Activated CD4-positive, alpha-beta T cell treated with anti-CD3 and anti-CD28 coated beads for 24 hours (primary cell): ENCODE measurements at places on chromosomes 5 and 9.

GRCh38 chr9:87675906-87676515 lies 49.9 kb upstream of the CTSL start:
- DNase-seq: no peak

DNA sequence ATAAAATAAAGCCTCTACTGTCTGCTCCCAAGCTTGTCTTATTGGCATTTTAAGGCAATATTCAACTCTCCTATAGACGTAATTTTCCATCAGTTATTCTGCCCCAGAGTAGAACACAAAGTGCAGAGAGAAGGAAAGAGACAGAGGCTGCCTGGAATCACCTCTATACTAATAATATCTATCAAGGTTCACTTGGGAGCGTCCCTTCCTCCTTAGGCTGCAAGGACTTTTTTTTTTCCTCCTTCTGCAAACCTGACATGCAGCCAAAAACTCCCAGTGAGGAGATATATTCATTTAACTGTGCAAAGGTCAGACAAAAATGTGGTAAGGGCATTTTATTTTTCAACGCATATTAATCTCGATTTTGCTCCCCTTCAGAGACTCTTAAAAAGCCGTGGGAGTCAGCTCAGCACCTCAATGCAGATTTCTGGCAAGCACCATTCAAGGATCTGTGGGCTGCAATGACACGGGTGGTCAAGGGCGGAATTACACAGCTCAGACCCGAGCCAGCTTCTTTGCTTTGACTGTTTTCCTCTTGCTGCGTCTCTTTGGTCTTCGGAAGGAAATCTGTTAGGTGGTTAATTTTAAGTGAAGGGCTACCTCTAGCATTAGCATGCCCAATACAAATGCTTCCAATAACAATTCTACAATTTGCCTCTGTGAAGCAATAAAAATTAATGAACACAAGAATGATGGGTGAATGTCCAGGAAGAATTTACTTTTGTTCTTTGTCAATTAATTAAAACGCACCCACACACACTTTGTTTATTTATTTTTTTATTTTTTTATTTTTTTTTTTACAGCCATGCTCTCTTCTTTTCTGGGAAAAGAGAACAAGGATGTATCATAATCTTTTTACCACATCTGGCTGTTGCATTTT lies 587.7 kb upstream of the GRAMD2B start:
- DNase-seq: no peak

GRCh38 chr5:34586117-34586885 lies 69.8 kb upstream of the RAI14 start:
- no peak for DNase-seq

DNA sequence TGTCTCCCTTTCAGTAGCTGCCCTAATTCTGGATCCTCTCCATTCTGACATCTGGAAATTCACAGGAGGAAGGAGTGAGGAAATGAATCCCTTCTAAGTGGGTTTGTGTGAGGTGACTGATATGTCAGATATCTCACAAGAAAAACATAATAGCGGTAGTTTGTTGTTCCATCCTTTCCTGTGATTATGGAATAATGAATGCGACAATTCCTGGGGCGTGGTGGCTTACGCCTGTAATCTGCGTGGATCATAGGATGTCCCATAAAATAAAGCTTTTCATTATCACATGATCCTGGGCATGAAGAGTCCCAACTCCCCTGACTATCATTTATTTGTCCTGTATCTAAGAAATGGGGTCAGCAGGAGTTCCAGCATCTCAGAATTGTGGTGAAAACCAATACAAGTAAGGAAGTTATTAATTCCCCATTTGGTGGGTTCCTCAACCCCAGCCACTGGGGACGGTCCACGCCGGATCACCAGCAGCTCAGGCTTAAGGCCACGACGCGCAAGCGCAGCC lies 375 bp upstream of the C5orf24 start:
- no peak for DNase-seq

GRCh38 chr9:107390778-107391177 lies 98.8 kb downstream of the KLF4 start:
- no peak for DNase-seq

GRCh38 chr5:5755888-5756287 lies 333.4 kb downstream of the ICE1 start:
- no peak for DNase-seq

DNA sequence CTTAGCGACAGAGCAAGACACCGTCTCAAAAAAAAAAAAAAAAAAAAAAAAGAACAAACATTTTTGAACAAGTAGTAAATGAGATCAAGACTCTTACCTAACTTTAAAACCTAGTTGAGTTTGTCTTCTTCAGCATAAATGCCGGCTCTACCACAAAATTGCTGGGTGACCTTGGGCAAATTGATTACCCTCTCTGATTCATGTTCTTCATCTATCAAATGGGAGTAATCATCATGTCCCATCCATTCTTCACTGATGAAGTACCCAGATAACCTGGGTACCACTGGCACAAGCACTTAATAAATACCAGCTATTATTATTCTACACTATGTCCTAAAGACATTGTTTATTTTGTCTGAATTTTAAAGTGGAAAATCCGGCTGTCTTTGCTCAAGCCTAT lies 96.3 kb downstream of the ATPSCKMT start:
- no peak for DNase-seq

DNA sequence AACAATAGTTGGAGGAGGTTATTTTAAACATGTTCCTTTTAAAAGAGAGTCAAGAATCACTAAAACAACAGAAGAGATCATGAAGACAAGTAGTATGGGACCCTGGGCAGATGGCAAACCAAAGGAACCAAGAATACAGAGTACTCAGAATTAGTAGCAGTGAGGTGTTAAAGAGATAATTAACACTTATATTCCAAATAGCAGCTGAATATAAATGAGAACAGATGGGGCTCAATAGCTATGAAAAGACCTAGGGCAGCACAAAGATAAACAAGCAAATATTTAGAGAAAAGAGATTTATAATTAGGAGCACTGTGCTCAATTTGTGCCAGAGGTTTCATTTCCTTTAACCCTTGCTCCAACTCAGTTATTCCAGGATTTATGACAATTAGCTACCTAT lies 159.1 kb downstream of the FAM114A2 start:
- no peak for DNase-seq

DNA sequence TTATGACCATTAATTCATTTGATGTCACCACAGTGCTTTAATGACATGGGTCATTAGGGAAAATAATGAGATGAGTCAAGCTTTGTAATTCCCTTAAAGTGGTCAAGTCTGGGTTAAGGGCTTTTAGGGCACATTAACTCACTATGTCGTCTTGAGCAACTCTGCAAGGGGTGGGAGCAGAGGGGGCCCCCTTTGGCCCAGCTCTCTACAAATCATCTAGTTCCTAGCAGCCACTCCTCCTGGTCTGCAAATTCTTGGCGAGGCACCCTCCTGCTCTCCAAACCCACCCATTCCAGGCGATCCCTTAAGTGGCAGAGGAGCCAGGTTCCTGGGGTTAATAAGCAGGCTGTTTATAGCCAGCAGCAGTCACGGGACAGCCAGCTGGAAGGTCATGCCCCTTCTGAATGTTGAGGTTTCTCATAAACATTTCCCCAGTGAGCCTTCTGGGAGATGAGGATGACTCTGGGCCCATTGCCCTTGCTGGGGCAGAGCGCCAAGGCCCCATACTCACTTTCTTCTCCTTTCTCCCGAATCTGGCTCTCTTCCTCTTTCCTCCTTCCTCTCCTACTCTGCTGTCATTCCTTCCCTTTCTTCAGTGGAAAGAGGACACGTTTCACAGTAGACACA lies 14.3 kb upstream of the GPX3 start:
- DNase-seq: no peak

GRCh38 chr5:65769539-65769938 lies 47.5 kb downstream of the NLN start:
- no peak for DNase-seq

DNA sequence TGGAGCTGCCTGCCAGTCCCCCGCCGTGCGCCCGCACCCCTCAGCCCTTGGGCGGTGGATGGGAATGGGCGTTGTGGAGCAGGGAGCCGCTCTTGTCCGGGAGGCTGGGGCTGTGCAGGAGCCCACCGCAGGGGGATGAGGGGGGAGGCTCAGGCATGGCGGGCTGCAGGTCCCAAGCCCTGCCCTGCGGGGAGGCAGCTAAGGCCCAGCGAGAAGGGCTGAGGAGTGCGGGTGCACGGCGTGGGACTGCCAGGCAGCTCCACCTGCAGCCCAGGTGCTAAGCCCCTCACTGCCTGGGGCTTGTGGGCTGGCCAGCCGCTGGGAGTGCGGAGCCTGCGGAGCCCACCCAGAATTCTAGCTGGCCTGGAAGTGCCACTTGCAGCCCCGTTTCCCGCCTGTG lies 991.7 kb upstream of the ARRDC3 start:
- DNase-seq: no peak

DNA sequence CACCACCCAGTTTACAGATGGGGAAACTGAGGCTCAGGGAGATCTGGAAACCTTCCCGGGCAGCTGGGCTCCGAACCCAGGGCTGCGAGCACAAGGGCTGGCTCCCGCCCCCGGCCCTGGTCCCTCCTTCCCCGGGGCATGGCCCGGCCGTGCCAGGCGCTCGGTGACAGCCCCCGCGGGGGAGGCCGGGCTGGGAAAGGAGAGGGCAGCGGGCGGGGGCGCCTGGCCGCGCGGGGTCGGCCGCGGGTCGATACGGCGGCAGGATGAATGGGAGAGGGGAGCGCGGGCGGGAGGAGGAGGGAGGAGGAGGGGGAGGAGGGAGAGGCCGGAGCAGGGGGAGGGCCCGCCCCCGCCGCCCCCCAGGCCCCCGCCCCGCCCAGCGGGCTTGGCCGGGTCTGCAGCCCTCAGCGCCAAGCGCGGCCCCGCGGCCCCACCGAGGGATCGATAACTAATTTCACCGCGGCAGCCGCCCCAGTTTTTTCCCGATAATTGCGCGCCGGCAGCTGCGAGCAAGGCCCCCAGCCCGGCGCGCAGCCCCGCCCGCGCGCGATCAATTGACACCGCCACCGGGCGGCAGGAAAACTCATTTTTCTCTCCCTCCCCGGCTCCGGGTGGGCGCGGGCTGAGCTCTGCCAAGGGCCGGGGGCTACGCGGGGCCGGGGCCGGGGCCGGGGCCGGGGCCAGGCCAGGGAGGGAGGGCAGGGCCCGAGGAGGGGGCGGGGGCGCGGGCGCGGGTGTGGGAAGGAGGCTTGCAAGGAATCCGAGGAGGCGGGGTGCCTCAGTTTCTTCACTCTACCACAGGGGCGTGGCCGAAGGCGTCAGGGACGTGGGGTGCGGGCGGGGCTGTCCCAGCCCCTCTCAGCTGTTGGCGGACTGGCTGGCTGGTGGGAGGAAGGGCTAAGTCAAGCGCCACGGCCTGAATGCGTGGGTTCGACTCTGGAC lies 52.1 kb downstream of the C9orf50 start:
- DNase-seq: no peak

DNA sequence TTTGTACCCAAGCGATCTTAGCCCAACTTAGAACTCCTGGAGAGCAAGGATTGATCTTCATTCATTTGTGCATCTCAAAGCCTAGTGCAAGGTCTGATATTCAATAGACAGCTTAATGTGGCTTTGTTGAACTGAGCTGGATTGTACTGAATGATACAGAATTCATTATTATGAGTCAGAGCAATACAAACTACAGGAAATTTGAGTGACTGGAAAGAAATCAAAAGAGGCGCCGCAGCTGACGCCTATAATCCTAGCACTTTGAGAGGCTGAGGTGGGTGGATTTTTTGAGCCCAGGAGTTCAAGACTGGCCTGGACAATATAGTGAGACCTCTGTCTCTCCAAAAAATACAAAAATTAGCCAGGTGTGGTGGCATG lies 58.6 kb downstream of the ENC1 start:
- DNase-seq: no peak

- no peak for DNase-seq
Observed at GRCh38 chr5:140248414-140248813, 54.5 kb downstream of the PFDN1 start.

GRCh38 chr9:134162926-134163370 lies 1.4 kb downstream of the RNU6ATAC start:
- DNase-seq: no peak

DNA sequence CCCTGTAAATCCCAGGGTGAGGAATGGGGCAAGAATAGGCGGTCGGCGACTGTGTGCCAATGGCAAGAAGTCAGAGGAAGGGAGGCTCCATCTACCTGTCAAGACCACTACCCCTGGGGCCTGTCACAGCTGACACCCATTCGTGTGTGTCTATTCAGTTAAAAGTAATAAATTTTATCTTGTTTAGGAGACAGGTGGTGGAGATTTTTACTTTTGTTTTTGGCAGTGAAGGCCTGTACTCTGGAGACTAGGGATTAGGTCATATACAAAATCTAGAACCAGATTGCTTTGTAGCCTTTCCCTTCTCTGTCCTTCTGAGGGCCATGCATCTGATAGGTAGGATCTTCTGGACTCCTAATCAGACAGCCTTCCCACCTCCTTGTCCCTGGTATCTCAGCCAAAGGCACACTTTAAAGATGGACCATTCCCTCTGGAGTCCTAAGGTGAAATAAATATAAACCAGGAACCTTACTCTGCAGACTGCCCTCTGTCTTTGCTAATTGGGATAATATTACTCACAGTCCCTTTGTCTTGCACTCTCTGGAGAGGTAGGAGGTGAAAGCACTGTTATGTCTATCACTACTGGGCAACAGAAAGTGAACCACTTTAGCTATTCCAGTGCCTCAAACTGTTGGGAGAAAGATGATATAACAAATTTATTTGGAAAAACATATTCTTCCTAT lies 213.2 kb upstream of the ACTBL2 start:
- DNase-seq: no peak

DNA sequence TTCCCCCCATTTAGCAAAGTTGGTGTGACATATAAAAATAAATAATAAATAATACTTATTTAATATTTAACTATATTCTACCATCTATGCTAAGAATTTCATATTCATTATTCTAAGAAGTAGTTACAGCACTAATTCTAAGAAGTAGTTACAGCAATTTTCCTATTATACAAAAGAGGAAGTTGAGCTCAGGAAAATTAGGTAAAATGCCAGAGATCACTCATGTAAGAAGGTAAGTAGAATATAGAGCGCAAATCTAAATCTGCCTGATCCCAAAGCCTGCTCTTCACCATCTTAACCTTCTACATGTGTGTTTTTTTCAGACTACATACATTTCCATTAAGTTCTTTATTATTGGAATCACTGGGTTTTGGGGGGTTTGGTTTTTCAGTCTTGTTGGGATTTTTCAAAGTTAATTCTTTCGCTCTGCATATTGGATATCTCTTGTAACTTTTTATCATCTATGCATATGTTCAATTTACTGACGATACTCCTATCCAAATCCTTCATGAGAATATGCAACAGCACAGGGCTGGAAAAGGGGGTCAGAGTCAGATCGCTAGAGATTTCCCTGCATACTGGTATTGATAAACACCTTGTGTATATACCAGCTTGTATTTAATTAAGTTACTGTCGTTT lies 852.1 kb downstream of the MAT2B start:
- no peak for DNase-seq

GRCh38 chr9:5819174-5819573 lies 13.7 kb downstream of the ERMP1 start:
- no peak for DNase-seq

GRCh38 chr9:29625292-29625731 lies 2052.0 kb upstream of the C9orf72 start:
- no peak for DNase-seq

DNA sequence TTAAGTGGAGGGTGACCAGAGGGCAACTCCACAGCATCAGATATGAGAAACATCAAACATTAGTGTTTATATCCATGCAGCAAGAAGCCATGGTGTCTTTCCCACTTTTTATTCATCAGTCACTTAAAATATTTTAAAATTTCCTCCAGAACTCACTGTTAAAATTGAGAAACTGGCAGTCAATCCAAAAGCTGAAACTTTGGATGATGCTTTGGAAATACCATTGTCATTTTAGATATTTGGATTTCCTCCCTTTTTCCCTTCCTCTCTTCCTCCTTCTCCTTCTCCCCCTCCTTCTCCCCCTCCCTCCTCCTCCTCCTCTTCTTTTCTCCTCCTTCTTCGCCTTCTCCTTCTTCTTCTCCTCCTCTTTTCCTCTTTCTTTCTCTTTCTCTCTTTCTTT lies 33.1 kb upstream of the NTRK2 start:
- DNase-seq: no peak
